HT-29 (cell line): ENCODE measurements at places on chromosomes 3 and 15. TPM values are rescaled to one million over a fixed set of nuclear protein-coding genes. Genes with fewer than 3 reads are reported as not detected.

- no peak for DNase-seq
Measured at GRCh38 chr3:111541911-111542483, at the start of gene CD96. TSS of gene CD96 (plus strand) at chr3:111542197. CDS start at chr3:111542249, 52 bp downstream.

DNA sequence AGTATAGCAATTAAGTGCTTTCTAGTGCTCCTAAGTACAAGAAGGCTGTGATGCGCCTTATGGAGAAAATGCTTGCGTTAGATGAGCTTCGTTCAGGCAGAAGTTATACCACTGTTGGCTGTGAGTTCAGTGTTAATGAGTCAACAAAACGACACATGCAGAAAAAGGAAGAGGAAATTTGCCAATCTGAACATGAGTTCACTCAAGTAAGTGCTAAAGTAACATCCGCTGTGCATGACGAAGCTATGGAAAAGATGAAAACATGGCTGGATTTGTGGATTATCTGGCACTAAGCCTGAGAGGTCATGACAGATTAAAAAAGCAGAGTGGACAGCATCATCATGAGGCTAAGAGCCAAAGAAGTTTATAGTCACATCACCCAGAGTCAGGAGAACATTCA is 36.9 kb downstream of the SH3BP5 start:
- DNase-seq: no peak

DNA sequence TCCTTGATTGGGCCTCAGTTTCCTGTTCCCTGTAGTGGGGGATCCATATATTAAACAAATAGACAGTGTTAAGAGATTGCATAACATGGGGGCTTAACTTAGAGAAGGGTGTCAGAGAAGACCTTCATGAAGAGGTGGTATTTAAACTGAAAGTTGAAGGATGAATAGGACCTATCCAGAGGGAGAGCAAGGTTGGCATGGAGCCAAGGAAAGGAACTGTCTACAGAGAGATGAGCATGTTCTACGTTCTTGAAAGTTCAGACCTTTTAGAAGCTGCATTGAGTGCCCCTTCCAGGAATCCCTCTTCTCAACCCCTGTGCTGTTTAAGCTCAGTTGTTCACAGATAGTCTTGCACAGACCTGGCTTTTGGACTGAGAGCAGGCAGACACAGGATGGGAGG is 2.4 kb downstream of the HTD2 start:
- DNase-seq: no peak

- no peak for DNase-seq
Measured at GRCh38 chr3:133058243-133058642, 20.1 kb downstream of the TMEM108 start.

The RASL12 gene
- not detected in 2 replicates for total RNA-seq

The LOXL1 gene
- total RNA-seq: 20.0 and 26.1 TPM in 2 replicates
